NT2/D1 (cell line): ENCODE measurements at places on chromosomes 3 and 15.
A peak's percentile ranks its signal among the peaks of the same experiment; 100 is the strongest.

DNA sequence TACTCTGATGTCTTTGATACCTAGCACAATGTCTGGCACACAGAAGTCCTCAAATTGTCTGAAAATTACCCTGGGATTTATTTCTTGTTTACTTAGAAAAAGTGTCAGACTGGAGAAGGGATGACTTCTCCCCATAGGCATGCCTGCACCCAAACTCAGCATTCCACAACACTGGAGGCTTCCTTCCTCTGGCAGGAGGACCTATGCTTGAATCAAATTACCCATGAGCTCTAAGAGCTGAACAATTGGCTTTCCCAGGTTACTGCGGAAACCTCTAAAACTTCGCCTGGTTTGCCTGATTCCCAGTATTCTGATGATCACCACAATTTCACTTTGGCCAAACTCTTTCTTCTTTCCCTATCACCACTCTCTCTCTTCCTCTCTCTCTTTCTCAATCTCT, 217.4 kb downstream of the DIPK2A start:
- DNase-seq = peak; percentile 1

DNA sequence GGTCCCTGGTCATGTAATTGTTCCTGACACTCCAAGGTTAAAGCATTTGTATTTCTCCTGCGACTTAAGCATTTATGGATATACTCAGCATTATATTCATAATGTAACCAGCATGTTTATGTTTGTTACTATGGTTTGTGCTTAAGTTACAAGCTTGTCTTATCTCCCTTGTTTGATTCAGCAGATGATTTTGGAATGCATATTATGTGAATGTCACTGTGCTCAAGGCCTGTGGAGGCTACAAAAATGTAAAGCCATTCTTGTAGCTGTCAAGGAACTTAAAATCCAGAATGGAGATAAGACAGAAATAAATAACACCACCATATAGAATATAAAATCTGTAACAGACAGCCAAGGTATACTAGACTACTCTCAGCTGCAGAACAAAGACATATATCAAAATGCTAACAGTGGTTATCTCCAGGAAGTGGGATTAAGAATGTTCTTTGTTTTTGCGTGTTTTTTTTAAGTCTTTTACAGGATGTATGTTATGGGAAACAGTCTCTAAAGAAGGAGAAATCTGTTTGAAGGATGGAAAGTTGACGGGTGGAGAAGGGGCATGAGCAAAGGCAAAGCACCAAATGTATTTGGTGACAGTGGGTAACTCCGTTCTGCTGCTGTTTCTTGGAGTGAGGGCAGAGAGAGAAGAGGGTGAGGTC, 61.4 kb downstream of the IGF2BP2 start:
- no peak for DNase-seq

- no peak for DNase-seq
Observed at GRCh38 chr15:61915640-61916039, 144.6 kb downstream of the VPS13C start.

- no peak for DNase-seq
Observed at GRCh38 chr3:13200465-13200864, 127.2 kb upstream of the IQSEC1 start.

DNA sequence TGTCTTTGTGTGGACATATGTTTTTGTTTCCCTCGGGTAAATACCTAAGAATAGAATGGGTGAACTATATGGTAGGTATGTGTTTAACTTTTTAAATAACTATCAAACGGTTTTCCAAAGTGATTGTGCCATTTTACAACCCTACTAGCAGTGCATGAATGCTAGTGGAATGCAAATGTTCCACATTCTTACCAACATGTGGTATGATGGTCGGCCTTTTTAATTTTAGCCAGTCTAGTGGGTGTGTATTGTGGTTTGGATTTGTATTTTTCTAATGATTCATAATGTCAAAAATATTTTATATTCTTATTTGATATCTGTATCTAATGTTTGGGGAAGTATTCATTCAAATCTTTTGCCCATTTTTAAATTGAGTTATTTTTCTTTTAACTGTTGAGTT, 68.2 kb upstream of the SMAD3 start:
- DNase-seq = no peak

DNA sequence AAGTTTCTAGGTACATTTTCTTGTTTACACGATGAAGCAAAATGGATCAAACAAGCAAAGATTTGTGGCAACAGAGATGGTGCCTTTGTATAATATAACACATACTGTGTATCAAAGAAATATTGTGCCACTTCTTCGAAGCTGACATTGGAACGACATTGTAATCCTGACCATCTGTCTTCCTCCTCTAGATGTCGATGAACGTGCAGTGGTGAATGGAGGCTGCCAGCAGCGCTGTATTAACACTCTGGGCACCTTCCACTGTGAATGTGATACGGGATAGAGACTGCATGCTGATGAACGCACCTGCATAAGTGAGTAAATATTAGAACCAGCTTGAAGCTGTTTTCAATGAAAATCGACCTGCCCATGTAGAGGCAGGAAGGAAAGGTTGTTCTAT, 613.3 kb upstream of the GOLIM4 start:
- no peak for DNase-seq

GRCh38 chr3:22013641-22014040, 262.6 kb upstream of the ZNF385D start:
- no peak for DNase-seq

DNA sequence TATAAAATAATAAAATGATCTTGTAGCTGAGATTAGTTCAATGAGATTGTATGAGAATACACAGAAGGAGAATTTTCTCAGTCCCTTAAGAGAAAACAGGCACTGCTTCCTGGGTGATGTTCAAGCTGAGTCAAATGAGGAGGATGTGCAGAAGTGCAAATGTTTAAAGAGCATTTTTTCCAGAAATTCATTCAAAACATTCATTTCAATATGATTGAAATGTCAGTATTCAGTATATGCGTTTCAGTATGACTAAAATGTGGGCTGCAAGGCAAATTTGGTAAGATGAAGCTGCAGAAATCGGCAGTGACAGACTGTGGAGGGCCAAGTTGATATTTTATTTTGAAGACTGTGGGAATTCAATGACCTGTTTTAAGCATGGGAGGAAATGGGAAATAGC, 19.3 kb upstream of the PYDC2 start:
- no peak for DNase-seq

DNA sequence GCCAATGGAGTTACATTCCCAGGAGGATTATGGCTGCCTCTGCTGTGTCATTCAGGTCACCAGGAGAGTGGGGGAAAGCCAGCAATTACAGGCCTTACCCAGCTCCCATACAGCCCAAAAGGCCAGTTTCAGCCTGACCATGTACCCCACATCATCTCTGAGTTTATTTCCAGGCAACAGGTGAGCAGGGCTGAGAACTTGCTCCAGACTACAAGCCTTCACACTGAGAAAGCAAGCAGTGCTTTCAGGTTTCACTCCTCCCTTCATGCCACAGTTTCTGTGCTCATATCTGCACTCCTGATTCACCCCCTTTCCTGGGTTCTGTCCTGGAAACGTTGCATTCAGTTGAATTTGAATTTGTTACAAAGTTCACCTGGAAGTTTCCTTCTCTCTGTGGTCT, 68.1 kb upstream of the ABI3BP start:
- no peak for DNase-seq

- no peak for DNase-seq
Observed at GRCh38 chr15:39099524-39099923, 481.4 kb upstream of the THBS1 start.

- DNase-seq = no peak
Observed at GRCh38 chr15:78396976-78397375, 41.0 kb upstream of the IREB2 start.

DNA sequence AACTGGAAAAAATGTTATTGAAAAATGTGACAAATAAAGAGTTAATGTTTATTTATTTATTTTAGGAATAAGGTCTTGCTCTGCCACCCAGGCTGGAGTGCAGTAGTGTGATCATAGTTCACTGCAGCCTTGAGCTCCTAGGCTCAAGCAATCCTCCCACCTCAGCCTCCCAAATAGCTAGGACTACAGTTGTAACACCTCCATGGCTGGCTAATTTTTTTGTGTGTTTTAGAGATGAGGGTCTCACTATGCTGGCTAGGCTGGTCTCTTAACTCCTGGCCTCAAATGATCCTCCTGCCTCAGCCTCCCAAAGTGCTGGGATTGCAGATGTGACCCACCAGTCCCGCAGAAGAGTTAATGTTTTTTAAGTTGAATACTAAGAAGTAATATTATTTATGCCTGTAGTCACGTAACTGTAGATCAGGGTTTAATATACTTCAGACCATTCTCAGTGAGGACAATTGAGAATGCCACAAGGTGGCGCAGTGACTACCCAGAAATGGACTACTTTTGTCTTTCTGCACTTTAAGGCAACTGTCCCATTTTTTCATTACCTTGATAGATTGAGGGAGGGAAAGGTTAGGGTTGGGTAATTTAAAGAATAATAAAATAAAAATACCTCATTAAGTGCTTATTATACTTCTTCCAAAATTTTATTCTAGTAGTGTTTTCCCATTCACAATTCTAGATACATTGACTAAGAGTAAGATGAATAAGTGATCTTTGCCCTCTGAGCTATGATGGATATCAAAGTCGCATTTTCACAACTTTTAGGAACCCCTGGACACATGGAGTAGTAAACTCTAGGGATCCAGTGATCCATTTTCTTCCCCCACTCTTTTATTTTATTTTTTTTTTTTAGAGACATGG, 6.0 kb downstream of the MUC13 start:
- DNase-seq = peak; percentile 52

GRCh38 chr3:157738441-157738840, 235.2 kb upstream of the VEPH1 start:
- no peak for DNase-seq

DNA sequence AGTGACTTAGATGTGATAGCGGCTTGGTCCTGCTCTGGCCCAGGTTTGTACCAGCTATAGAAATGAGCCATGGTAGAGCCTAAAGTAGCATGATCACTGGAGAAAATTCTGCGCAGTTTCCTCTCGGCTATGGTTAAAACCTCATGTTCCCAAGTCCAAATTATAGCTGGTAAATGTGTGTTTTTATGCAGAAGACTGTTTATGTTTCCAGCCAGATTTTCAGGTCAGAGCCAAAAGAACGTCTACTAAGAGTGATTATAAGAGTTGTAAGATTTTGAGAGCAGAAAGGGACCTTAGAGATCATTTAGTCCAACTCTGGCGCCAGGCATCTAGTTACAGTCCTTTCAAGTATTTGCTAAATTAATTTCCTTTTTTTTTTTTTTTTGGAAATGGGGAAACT, 333.7 kb downstream of the LPP start:
- no peak for DNase-seq

GRCh38 chr15:80749589-80749988, 29.6 kb upstream of the CEMIP start:
- no peak for DNase-seq

DNA sequence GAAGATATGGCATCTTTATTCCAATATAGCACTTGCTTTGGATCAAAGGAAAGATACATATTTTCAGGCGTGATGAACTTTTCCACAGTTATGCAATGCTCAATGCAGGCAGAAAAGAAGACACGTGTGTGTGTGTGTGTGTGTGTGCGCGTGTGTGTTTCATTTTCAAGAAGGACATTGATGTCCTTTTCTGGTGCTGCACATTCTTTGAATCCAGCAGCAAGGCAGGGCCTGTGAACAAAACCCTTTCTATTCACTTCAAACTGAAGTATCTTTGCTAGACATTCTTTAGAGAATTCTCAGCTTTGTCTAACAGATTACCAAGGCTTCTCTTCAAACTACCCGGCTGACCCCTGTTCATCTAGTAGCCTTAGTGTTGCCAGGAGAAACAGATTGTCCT, 124.6 kb downstream of the CD47 start:
- no peak for DNase-seq

DNA sequence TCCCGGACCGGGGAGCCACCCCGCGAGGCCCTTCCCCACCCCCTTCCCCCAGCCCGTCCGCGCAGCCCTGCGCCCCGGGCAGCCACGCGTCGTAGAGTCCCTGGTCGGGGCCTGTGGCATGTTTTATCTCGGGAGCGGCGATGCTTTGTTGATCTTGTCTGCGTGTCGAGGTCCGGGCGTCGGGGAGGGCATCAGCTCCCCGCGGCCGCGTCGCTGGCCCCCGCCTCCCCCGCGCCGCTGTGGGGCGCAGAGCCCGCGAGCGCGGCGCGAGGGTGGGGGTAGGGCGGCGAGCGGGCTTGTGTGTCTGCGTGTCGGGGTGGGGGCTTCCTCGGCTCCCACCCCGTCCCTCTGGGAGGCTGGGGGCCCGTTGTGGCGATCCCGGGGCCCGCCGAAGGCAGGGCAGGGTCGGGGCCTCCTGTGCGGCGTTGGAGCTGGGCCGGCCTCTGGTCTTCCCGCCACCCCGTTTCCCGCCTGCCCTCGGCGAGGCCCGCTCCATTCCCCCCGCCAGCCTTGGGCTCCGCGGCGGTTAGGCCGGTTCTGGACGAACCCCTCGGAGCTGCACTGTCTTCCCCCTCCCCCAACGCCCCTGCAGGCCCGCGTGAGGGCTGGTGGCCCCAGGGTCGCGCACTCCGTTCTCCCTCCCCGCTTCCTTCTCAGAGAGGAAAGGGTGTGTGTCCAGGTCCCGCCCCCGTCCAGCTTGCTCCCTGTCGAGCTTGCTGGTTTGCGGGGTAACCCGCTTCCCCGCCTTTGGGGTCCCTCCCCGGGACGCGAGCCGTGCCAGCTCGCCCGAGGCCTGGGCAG, 695 bp downstream of the GMPS start:
- DNase-seq = no peak

DNA sequence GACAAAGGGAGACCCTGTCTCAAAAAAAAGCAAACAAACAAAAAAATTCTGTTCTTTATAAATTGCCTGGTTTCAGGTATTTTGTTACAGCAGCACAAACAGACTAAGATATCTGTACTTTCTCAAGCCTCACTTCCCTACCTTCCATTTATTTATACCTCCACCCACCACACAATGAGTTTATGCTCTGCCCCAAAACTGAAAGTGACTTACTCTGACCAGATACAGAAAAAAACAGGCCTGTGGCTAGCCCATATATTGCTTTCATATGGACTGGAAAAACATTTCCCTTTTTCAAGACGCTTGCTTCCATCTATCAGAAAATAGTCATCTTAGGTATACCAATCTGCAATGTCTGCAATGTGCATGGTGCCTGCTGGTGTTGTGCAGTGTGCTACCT, 8.7 kb upstream of the GPD1L start:
- DNase-seq = no peak

- DNase-seq = no peak
Observed at GRCh38 chr15:86968244-86968643, 888.6 kb downstream of the AGBL1 start.

GRCh38 chr3:194976049-194976451, 290.4 kb downstream of the FAM43A start:
- no peak for DNase-seq

- DNase-seq = no peak
Observed at GRCh38 chr3:135271177-135272025, 476.3 kb downstream of the EPHB1 start.
